ENCODE measurements at places on chromosomes 12 and 14.

DNA sequence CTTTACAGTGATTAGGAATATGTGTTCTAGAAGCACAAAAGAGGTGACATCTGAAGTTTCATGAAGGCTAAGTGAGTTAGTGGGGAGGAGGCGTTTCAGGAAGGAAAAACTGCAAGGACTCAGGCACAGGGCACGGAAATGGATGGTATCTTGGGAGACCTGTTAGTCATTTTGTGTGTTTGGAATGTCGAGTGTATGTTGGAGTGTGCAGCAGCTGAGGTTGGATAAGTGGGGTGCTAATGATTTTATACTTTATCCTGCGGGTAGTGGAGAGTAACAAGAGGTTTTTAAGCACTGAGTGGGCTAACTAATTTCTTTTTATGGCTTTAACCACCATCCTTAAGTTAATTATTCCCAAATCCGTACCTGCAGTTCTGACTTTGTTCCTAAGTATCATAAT, 571.5 kb upstream of the FBXO33 start:
- DNase-seq: no peak

DNA sequence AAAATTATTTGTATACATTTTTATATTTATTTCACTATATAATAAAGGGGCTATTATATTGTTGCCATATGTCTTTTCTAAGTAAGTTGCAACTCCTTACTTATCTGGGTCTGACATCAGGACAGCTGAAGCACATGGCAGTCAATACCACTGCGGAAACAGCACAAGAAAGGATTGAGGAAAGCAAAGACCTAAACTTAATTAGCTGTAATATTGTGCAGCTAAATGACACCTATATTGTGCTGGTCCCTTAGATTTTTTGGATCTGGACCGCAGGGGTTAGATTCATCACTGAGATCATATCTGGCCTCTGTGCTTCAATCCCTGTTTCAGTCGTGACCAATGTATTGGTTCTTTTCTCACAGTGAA, 359.6 kb upstream of the DIO2 start:
- no peak for DNase-seq

DNA sequence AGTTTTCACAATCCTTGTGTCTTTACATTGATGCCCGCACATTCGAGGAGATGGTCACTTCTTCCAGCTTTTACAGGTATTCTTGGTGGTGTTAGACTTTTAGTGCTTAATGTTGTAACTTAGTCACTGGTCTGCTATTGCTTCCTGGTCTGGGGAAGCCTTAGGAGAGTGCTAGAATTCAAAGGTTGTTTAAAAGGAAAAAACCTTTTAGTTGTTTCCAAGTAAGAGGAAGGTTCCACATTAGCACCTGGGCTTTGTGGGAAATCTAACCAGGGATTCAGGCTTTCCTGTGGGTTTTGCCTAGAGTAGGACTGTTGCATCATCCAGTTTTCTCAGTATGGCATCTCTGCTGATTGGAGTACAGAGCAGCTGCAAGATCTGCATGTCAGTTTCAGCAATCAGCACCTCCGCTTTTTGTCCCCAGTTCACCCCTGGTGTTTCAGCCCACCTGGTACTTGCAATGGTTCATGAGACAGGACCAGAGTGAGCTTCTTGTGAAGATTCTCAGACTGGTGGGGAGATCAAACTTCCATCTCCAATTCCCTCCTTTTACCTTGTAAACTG, 44.0 kb upstream of the PLBD1 start:
- DNase-seq: no peak

DNA sequence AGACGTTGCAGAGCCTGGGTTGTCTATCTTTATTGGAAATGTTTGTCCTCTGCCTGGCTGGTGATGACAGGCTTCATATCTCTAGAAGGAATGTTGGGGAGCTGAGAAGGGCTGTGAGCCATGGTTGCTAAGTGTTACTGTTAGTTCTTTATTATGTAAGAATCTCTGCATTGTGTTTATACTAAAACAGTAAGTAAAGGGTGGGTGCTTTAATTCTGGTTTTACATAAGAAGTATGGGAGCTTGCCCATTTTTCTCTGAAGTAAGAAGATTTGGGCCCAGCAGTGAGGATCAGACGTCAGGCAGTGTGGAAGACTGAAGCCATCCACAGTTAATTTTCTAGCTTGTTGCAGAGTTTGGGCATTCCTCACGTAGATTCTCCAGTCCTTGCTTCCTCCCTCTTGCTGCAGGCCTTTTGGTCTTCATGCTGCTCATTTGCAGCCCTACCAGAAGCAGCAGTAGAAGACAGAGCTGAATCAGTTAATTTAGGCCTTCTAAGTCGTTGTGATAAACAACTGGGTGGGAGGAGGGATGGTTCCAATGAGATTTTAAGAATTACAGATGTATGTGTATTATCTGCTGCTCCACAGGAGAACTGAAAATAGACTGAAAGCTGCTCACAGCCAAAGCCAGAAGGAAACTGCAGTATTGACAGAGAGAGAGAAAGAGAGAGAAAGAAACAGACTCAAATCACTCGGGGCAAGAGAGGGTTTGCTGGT, 21.4 kb downstream of the WNT5B start:
- DNase-seq: no peak

DNA sequence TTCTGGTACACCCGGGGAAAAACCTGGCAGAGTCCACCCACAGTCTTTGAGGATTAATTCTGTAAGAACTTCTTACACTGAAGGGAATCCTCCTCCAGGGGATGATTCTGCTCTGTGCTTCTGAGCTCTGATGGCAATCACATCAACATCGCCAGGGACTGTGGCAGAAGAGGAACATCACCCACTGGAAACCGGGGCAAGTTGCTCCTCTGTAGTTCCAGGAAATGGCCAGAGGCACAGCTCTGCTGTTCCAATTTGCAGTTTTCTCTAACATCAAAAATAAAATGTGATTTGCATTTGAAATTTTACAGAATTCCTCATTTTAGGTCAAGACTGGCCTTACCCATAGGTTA, 207.6 kb downstream of the DAD1 start:
- no peak for DNase-seq

GRCh38 chr12:76611533-76611932, 52.0 kb upstream of the OSBPL8 start:
- DNase-seq: no peak

- DNase-seq: no peak
Measured at GRCh38 chr14:93029911-93030508, 85.7 kb downstream of the ITPK1 start.

- DNase-seq: no peak
Measured at GRCh38 chr12:56333197-56333678, 562 bp downstream of the PAN2 start.

GRCh38 chr14:78088916-78089315, 81.3 kb upstream of the NRXN3 start:
- no peak for DNase-seq

GRCh38 chr12:103965255-103965589, 450 bp upstream of the TDG start:
- DNase-seq: no peak

DNA sequence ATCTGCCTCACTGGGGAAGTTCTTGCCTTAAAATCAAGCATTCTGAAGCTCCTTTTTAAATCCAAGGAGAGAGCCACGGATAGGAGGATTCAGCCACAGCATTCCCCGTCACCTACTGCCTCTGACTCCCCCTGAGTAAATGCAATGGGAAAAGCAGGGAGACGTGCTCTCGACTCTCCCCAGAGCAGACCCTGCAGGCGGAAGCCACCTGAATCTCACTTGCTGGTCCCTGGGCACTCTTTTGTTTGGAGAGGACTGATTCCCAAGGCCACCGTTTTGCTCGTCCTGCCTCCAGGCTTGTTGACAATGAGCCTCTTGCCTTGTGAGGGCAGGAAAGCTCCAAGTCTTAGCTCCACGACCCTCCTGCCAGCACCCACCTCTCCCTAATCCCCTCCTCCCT, 204.5 kb downstream of the SLC15A4 start:
- no peak for DNase-seq

DNA sequence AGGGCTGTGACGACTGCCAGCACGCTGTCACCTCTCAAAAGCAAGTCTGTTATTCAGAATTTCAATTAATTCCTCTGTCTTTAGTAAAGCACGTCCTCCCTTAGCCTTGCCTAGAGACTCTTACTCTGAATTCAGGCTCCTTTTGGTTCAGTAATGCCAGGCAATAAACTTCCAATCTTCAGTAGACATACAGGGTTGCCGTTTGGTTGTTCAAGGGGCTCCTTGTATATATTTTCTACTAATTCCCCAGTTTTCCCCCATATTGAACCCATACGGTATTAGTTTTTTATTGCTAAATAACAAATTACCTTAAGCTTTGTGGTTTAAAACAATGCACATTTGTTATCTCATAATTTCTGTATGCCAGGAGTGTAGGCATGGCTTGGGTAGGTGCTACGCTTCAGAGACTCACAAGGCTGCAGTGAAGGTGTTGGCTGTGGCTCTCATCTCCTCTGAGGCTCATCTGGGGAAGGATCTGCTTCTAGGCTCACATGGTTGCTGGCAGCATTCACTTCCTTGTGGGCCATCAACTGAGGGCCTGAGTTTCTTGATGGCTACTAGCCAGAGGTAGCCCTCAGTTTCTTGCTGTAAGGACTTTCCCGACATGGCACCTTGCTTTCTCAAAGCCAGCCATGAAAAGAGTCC, 7.3 kb upstream of the CLECL1 start:
- DNase-seq: no peak

GRCh38 chr12:90954921-90955320, at the start of gene CCER1:
TSS of gene CCER1 (minus strand) at chr12:90955176. CDS start at chr12:90954742, 434 bp downstream.
- DNase-seq: no peak

- no peak for DNase-seq
Measured at GRCh38 chr14:102088012-102088792, 1.4 kb upstream of the HSP90AA1 start.

DNA sequence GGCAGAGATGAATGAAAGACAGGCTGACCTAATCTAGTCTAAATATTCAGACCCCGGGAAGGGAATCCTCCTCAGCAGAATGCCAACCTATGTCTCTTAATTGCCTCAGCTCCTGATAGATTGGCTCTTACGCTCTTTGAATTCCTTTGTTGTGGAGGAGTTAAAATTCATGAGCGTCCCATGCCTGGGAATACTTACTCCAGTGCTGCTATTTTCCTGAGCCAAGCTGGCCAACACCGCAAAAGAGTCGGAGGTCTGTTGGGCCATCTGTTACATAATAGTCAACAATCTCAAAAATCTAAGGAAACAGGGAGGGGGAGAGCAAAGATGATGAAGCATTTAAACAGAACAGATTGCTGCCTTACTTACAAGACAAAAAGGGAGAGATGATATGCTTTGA, 182.8 kb downstream of the ASCL1 start:
- no peak for DNase-seq

DNA sequence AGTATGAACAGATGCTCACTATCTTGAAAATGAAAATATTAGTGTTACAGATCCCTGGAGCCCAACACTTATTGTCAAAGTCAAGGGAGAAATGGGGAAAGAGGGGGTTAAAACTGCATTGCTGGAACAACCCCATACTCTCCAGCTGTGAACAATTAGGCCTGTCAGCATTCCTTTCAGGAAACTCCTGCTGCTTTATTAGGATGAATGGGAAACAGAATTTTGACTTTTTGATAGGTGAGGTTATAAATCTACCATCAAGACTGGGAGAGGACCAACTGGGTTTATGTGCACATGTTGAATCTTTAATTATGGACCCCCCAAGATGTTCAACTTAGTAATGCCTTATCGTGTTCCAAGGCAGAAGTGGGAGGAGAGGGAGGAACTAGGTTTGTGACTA, 85.0 kb downstream of the TMTC1 start:
- no peak for DNase-seq

- DNase-seq: no peak
Measured at GRCh38 chr12:131116468-131117117, 162.9 kb downstream of the ADGRD1 start.

DNA sequence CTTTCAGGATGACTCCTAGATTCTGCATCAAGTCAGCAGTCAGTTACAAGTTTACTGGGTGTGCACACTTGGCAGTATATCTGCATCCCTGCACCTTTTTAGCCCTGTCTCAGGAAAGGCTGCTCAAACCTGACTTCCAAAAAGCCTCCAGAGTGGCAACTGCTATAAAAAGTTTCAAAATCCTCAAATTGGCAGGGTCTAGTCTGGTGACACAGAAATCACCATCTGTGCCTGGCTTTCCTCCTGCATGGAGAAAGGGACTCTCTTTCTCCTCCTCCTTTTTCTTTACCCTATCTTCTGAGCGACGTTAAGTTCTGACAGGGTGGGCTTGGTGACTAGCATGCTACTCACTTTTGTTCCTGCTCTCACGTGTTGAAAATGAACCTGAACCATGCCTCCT, 679.5 kb downstream of the C12orf50 start:
- DNase-seq: no peak

- DNase-seq: no peak
Measured at GRCh38 chr12:64893961-64894360, 69.5 kb downstream of the TBC1D30 start.

GRCh38 chr14:94770251-94770749, 387 bp upstream of the GSC start:
- no peak for DNase-seq

- no peak for DNase-seq
Measured at GRCh38 chr12:123232472-123232806, 502 bp downstream of the MPHOSPH9 start.

- no peak for DNase-seq
Measured at GRCh38 chr12:57519796-57520052, 590 bp downstream of the DDIT3 start.

GRCh38 chr14:82113710-82114109, 580.1 kb upstream of the SEL1L start:
- DNase-seq: no peak

DNA sequence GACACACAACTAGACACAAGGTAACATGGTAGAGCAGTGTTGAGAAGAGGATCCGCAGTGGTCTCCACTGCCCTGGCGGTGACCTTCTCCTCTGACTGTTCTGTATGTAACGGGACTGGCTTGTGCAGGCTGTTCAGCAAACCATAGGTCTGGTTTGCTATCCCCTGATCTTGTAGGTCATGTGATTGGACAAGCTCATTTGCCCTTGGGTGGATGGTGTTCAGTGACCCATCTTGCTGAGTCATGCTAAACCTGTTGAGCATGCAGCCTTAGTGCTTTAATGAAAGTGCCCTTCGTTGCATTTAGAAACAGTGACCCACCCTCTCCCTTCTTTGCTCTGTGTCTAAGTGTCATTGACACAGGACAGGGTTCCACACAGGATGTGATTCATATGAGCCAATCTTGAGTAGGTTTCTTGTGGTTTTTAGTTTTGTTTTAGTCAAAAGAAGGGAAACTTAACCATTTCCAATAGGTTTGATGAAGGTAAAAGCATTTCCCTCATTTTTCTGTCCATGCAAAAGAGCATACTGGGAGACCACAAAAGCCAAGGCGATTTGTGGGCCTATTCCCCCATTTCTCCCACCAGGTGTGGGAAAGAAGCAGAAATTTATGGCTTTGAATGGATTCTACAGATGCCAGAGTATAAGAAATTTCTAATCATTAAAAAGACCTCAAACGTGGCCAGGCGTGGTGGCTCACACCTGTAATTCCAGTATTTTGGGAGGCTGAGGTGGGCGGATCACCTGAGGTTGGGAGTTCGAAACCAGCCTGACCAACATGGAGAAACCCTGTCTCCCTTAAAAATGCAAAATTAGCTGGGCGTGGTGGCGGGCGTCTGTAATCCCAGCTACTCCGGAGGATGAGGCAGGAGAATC, 32.6 kb upstream of the HIF1A start:
- no peak for DNase-seq

DNA sequence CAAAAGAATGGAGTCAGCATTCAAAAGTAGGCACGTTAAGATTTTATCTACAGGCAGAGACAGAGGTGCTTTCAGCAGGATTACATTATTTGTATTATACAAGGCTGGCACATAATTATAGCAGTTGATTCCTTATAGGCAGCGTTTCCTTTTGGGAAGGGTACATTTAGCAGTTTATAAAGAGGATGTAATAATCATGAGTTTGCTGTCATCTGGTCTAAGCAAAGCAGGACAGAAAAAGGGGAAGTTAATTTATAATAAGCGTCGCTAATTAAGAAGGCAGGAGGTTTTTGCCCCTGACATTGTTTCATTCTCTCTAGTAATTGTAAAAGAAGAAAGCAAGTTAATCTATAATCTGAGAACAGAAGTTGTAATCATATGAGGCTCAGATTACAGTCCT, 259.9 kb upstream of the MDGA2 start:
- DNase-seq: no peak
